SHP77 (cell line): ENCODE measurements at places on chromosomes 6 and 20.

DNA sequence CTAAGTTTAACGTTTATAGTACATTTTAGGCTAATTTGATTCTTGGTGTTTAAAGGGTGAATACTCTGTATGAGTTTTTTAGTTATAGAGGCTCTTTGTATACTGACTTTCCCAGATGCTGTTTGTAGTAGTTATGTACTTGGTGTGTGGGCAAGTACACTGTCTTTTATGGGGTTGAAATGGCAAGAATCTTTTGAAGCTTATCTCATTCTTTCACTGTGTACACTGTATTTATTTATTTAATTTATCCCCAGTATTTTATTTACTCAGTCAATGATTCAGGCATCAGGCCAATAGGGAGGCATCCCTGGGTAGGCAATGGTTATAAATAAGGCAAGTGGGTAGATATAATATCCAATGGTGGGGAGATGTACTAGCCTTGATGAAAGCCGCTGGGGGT is 277.0 kb upstream of the PTCHD4 start:
- DNase-seq, result no peak

GRCh38 chr6:14925699-14926026 is 320.2 kb upstream of the JARID2 start:
- DNase-seq, result no peak

- DNase-seq, result no peak
Measured at GRCh38 chr6:42279966-42280629, 62.4 kb upstream of the MRPS10 start.

DNA sequence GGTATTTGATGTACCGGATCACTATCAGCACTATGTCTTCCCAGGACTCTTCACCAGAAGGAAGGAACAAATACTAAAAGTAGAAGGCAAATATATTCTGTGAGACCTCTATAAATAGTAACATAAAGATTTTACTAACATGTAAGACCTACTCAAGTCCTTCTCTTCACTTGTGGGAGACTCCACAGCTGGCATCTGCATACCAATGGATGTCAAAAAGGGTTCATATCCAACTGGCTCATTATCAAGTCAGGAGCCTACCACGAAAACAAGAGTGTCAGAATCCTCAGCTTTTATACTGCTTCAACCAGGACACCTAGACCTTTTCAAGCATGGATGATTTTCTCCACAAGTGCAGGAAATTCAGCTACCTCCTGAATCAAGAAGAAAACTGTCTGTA is 20.0 kb upstream of the MARCKS start:
- no peak for DNase-seq

DNA sequence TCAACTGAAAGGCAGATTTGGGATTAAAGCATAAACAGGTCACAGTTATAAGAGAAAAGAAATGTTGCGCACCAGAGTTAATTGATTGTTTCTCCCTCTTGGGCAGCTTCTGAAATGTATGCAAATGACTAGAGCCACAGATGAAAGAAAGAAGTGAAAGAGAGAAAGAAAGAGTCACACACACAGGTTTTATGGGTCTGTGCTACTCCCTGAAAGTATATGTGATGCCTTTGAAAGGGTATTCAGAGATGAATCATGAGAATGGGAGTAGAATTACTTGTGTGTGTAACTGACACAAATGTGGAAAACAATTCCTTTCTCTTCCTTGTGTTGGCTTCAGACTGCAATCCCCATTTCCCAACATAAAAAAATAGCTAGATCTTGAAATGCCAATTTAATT is 196.9 kb downstream of the FOXA2 start:
- no peak for DNase-seq

DNA sequence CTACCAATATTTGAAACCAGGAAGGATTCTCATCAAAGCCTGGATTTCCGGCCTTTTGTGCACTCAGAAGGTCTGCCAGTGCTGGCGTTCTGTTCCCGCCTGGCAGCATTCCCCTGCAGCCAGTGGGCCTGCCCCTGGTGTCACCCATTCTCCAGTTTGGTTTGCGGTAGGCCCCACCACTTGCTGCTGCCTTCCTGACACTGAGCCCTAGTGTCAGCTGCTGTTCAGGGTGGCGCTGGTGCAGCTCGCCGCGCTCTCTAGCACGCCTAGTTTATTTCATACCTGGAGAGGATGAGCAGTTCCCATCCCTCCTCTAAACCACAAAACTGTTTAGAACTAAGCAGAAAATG is 9.5 kb downstream of the NPEPL1 start:
- no peak for DNase-seq

DNA sequence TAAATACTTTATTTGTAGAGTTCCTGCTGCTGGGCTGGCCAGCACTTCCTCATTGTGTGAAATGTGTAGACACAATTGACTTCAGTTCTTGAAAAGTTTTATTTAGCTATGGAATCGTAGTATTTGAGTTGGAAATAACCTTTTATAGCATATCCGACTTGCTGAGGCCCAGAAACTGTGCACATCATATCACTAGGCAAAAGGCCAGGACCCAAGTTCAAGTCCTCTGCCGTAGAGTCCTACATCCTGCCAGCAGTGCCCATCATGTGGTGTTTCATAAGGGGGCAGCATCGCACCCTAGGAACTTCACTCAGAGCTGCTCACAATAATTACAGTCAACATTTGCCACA is 207.7 kb upstream of the SNX9 start:
- DNase-seq, result no peak

GRCh38 chr20:63483834-63484233 is 11.4 kb upstream of the KCNQ2 start:
- DNase-seq, result no peak

DNA sequence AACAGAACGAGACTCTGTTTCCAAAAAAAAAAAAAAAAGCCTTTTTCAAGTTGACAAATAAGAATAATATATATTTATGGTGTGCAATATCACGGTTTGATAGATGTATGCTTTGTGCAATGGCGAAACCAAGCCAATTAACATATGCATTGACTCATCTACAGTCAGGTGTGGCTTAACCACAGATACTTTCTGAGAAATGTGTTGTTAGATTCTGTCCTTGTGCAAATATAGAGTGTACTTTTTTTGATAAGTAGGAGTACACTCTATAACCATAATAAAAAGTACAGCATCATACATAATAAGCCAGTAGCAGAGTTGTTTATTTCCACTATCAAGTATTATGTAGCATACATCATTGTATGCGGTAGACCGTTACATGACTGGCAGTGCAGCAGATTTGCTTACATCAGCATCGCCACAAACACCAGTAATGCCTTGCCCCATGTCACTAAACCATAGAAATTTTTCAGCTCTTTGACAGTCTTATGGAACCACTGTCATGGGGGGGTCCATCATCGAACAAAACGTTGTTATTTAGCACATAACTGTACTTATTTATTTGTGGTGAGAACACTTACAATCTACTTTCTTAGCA is 59.2 kb downstream of the TMEM170B start:
- DNase-seq, result no peak

- no peak for DNase-seq
Measured at GRCh38 chr6:38391206-38391605, 248.5 kb downstream of the BTBD9 start.

- peak; percentile 68 for DNase-seq
Measured at GRCh38 chr20:20364593-20365479, 3.1 kb upstream of the INSM1 start.

GRCh38 chr6:163707387-163708355 is 293.2 kb downstream of the QKI start:
- no peak for DNase-seq

DNA sequence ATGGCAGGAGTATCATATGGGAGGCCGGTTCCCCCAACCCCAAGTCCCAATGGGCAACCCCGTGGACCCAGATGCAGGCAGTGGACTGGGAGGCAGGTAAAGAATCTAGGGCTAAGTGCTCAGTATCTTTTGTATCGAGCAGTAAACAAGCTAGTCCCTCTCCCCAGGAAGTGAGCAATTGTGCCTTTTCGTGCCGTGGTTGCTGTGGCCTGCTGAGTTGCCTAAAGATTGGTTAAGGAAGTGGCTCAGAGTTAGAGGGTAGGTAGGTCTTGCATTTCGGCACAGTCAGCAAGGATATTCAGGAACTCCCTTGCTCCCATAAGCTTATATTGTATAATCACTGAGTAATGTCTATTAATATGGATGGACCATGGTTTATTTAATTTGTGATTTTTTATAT is 1.3 kb upstream of the DNAH8 start:
- no peak for DNase-seq

- no peak for DNase-seq
Measured at GRCh38 chr20:1992359-1993110, 1.3 kb downstream of the PDYN start.

- no peak for DNase-seq
Measured at GRCh38 chr20:611843-612185, 1.7 kb upstream of the TCF15 start.

- DNase-seq, result no peak
Measured at GRCh38 chr20:24950836-24951525, 1.9 kb downstream of the CST7 start.

DNA sequence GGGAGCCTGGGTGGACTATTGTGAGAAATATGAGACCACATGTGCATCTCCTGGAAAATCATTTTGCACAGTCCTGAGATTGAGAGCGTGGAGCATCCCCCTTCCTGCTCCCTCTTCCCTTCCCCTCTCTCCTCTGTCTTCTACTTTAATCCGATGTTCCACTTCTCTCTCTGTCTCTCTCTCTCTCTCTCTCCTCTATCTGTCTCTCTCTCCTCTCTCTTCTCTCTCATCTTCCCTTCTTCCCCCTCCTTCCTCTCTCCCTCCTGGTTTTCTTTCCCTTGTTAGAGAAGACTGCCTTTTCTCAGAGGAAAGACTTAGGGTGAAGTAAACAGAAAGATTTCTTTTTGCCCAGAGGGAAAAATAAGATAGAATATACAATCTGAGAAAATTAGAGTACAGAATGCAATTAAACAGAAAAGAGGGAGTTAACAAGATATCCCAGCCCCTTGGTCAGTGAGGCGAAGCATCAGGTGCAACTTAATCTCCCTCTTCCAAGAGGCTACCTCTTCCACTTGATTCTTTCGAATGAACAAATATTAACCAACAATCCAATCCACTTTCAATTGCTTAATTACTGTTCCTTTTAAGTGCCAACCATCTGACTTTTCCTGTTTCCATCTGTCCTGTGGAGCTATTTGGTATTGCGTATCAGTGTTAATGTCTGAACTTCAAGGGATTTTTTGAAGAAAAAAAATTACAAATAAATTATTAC is 14.6 kb downstream of the KHDC1 start:
- DNase-seq, result no peak

DNA sequence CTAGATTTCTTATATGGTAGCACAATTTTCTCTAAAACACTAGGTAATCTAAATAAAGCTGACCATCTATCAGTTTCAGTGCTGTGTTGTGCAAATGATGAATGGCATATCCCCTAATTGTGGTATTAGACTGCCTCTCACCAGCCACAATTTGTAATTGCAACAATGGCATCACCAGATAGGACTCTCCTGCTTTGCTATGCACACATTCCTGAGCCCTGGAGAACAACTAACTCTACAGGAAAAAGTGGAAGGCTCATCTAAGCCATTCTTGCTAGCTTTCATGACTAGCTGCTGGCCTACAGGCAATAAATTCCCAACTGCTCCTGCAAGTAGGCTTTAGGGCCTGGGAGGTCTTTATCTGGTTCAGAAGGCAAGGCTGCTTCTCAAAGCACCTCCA is 974.1 kb downstream of the EYS start:
- no peak for DNase-seq

- no peak for DNase-seq
Measured at GRCh38 chr6:86016077-86016476, 373.4 kb upstream of the SYNCRIP start.

DNA sequence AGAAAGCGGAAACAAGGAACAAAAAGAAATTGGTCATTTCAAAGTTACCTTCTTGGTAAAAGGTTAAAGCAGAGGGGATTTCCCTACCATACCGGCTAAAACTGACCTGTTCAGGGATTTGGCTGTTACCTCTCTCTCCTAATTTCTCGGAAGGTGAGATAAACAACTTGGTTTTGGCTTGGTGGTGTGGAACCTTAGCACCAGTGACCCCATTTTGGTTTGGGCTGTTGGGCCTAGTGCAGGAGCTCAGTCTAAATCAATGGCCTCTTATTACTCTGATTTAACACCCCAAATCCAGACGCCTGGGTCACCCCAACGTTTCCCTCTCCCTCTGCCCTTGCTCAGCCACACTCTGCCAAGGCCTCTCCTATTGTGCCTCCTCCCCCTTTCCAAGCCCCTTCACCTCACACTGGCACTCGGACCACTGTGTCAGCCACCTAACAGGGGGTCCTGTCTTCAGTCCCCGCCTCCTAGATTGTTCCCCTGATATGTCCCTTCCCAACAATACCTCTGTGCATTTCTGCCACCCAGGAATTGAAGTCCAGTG is 8.3 kb downstream of the NCR2 start:
- DNase-seq, result no peak

- DNase-seq, result no peak
Measured at GRCh38 chr6:95243053-95243452, 334.3 kb upstream of the MANEA start.

DNA sequence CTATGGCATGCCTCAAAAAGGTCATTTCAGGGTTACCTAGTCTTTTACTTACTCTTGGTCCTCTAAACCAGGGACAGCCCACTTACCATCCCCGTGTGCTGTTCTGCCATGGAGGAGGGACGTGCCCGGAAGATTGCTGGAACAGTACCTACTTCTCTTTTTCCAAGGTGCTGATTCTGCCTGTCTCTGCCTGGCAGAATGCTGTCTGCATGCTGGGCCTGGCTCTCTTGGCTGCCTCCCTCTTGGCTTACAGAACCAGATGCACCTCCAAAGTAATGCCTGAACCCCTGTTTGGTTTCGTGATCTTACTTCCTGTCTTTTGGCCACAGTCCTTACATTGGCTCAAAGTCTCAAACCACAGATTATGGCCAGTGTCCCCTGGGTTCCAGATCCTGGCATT is 120.7 kb upstream of the NT5E start:
- no peak for DNase-seq

DNA sequence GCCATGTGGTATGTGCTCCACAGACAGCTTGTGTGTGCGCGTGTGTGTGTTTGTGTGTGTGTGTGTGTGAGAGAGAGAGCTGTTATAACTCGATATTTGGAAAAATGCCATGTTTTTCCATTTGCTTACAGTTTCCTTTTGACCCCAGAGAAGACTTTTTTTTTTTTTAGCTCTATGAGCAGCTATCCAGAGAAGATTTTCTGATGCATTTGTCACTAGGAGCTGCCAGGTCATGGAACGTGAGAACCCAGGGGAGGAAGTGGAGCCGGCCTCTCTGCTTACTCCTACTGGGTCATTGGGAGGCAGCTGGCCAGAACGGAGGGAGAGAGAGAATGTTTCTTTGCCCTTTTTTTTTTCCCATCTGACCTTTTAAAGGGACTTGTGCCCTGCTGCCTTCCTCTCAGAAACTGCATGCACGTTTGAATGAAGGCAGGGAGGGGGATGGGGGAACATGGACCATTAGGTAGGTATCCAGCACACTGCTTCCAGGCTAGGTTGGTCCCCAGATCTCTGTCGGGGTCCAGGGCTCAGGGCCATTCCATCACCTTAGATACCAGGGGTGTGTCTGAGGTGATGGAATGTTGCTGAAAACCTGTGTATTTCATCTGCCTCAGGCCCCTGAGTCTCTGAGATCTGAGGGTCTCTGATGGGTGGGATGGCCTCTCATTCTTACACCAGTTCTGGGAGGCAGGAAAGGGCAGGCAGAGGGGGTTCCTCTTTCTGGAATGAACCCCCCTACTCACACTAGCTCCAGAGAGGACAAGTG is 11.2 kb upstream of the MRPS18A start:
- peak; percentile 20 for DNase-seq
